Kidney (tissue), 22 donors: ENCODE measurements at places on chromosomes 11 and 22. TPM values are rescaled to one million over a fixed set of nuclear protein-coding genes. Genes with fewer than 3 reads are reported as not detected.

CALCA gene
- total RNA-seq = not detected

GRM5 gene
- total RNA-seq = 0.63 TPM

DNA sequence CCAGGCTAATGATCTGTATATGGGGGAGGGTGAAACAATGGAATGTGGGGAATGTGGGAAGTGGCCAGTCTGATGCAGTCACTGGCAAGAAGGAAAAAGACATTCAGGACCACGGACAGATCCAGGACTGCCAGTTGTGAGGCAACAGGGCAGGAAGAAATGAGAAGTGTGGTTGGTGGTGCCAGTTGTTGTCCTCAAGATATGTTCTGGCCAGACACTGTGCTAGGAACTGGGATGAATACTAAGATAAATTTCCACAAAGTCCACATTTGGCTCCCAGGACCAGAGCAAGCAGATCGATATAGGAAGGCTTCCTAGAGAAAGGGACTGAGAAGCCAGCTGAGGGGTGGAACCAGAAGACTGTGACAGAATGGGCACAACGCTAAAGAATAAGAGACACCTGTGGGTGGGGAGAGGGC, 6.8 kb upstream of the TPBGL start:
- DNase-seq = peak; percentile 89

DNA sequence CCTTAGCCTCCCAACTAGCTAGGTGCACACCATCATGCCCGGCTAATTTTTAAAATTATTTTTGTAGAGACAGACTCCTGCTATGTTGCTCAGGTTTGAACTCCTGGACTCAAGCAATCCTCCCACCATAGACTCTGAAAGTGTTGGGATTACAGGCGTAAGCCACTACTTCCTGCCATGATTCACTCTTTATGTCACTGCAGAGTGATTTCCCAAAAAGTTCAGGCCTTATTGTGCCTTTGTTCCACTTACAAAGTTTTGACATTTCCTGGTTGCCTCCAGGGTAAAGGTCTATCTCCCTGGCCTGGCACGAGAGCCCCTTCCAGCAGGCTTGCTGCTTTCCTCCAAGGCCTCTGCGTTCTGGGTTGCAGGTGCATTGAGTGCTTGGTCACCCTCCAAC, 44.6 kb upstream of the RIC3 start:
- no peak for DNase-seq

- DNase-seq = no peak
Measured at GRCh38 chr22:46706060-46706459, 32.0 kb downstream of the CERK start.
